Stimulated activated naive B cell treated with anti-CD40 and anti-IgM and Interleukin-4, amounts not matched to agents 10 μg/mL and 1 μg/mL and 100 μg/mL, for 72 hours (primary cell): ENCODE measurements at places on chromosomes 13 and 19.

DNA sequence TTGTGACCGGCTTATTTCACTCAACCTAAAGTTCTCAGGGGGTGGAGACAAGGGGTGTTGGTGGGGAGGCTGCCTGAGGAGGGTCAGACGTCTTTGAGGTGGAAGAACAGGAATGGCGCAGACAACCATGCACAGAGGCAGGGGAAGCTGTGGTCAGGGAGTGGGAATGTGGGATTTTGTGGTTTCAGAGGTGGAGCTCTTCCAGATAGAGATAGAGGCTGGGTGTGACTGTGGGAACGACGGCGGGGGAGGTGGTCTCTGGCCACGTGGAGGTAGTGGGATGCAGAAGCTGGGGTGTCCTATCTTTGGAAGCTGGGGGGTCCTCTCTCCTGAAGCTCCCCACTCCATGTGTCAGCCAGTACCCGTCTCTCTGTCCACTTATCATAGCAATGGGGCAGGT is 7.8 kb upstream of the KLK14 start:
- H3K27ac ChIP-seq: no peak overlapping the region
- peaks cover 23% of the 10 kb centered on the region for H3K36me3 ChIP-seq

- no peaks in the 10 kb centered on the region for H3K4me1 ChIP-seq
- no peak overlapping the region for H3K27ac ChIP-seq
- no peak overlapping the region for H3K4me3 ChIP-seq
- peaks cover 39% of the 10 kb centered on the region for H3K27me3 ChIP-seq
Observed at GRCh38 chr19:42693760-42694350, 46.4 kb downstream of the PSG3 start.

DNA sequence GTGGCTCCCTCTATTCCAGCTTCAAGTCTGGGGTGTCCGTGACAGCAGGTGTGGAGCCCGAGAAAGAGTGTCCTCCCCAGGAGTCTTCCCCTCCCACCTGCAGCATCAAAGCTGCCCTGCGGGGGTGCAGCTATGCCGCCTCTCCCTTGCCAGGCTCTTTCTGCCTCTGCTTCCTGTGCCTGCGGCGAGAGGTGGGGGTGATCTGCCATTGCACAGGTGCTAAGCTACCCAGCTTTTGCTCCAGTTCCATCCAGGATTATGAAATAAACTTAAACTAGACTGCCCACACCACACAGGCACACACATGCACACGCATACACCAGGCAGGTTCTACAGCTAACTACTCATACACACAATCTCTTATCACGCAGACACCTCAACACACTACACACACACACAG is 104.7 kb upstream of the CLDN10 start:
- H3K27ac ChIP-seq: no peak overlapping the region
- H3K27me3 ChIP-seq: peaks cover 10% of the 10 kb centered on the region
- no peak overlapping the region for H3K4me3 ChIP-seq
- no peaks in the 10 kb centered on the region for H3K36me3 ChIP-seq
- no peak for DNase-seq
- H3K4me1 ChIP-seq: no peaks in the 10 kb centered on the region

DNA sequence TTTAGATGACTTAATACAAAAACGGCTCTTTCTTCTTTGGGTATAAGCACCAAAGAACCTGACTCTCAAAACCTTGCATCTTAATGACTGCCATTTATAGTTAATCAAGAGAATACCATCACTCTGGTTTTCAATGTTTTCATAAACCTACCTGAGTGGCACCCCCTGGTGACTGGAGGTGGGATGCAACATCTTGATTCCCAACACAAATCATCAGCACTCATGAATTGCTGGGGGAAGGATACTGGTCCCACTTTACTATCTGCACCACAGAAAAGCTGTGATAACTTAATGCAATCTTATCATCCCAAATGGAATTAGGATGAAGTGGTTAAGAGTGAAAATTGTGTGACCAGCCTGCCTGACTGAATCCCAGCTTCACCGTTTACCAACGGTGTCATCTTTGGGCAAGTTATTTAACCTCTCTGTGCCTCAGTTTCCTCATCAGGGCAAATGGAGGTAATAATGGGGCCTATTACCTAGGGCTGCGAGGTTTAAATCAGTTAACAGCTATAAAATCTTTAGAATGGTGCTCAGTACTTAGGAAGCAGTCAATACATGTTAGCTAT is 366.4 kb downstream of the KLF12 start:
- H3K4me3 ChIP-seq: no peak overlapping the region
- H3K27ac ChIP-seq: peak overlapping the region; percentile 88
- no peaks in the 10 kb centered on the region for H3K27me3 ChIP-seq
- H3K4me1 ChIP-seq: peaks cover 47% of the 10 kb centered on the region
- peaks cover 24% of the 10 kb centered on the region for H3K36me3 ChIP-seq

- no peaks in the 10 kb centered on the region for H3K4me1 ChIP-seq
- H3K36me3 ChIP-seq: no peaks in the 10 kb centered on the region
- H3K27me3 ChIP-seq: no peaks in the 10 kb centered on the region
- no peak overlapping the region for H3K4me3 ChIP-seq
- DNase-seq: no peak
- no peak overlapping the region for H3K27ac ChIP-seq
Observed at GRCh38 chr13:107124129-107124718, 556.3 kb upstream of the ARGLU1 start.

DNA sequence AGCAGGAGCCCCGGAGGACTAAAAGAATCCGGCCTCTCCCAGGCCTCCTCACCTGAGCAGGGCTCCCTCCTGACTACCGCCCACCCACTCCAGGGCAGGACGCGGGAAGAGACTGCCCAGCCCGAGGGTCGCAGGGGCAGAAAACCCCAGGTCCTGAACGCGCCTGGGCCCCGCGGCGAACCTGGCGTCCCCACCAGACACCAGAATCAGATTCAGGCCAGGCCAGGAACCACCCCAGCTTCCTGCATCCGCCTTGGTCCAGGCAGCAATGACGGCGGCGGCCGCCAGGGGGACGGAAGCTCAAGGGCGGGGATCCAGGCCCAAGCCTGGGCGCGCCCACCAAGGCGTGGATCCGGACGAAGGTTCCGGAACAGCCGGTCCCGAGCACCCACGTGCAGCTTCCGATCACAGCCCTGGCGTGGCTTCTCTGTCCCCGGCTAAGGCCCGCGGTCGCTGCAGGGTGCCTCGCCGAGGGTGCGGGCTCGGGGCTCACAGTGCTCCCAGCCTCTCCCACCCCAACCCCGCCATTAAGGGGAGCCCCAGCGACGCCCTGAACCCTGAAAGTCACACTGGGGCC is 3.6 kb downstream of the LGALS7 start:
- peak overlapping the region; percentile 83 for H3K4me3 ChIP-seq
- no peaks in the 10 kb centered on the region for H3K27me3 ChIP-seq
- H3K27ac ChIP-seq: peak overlapping the region; percentile 90
- no peaks in the 10 kb centered on the region for H3K36me3 ChIP-seq
- peaks cover 4% of the 10 kb centered on the region for H3K4me1 ChIP-seq
- peak; percentile 84 for DNase-seq

DNA sequence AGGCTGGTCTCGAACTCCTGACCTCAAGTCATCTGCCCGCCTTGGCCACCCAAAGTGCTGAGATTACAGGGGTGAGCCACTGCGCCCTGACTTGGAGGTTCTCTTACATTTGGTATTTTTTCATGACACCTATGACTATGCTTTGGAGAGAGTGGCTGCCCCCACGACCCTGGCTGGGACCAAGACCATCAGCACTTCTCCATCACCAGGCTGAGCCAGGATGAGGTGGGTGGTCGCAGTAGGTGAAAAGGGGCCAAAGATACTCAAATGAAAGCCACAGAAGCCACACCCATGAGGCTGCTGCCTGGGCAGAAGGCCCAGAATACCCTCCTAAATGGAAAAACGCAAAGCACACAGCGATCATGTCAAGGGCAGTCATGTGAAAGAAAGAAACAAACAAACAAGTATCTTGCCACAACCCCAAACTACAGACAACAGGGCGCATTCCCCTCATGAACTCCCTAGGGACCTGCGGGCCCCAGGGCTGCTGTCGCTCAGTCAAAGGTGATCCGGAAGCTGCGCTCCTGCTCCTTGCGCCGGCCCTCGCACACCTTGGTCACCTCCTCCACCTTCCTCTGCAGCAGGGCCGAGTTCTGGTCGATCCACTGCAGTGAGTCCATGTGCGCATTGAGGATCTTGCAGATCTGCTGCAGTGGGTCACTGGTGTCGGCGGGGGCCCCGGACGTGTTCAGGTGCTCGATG is 11.2 kb upstream of the IL4I1 start:
- peak overlapping the region; percentile 50 for H3K4me3 ChIP-seq
- no peaks in the 10 kb centered on the region for H3K27me3 ChIP-seq
- H3K27ac ChIP-seq: peak overlapping the region; percentile 94
- DNase-seq: no peak
- peaks cover 69% of the 10 kb centered on the region for H3K36me3 ChIP-seq

GRCh38 chr13:93216122-93216521 is 10.5 kb upstream of the GPC6 start:
- no peaks in the 10 kb centered on the region for H3K27me3 ChIP-seq
- no peaks in the 10 kb centered on the region for H3K36me3 ChIP-seq
- no peaks in the 10 kb centered on the region for H3K4me1 ChIP-seq
- no peak overlapping the region for H3K4me3 ChIP-seq
- no peak for DNase-seq
- H3K27ac ChIP-seq: no peak overlapping the region

DNA sequence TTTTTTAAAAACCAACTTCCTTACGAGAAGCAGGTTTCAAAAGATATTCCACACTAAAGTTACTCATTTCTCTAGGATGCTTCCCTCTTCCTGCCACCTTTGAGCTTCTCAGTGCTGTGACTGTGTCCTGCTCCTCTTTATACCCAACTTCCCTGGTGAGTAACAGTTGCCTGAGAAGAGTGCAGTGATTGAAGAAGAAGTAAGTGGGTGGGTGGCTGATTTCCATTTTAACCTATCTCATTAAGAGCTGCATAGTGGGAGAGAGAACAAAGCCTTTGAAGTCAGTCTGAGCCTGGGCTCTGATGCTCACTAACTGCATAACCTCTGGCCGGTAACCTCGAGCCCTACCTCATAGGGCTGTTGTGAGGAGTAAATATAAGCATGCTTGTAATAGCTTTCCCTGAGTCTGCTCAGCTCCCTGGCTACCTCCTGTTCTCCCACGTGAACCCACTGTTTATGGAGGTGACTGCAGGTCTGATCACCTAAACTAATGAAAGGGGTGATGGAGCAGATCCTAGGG is 977.3 kb downstream of the UQCRFS1 start:
- no peaks in the 10 kb centered on the region for H3K4me1 ChIP-seq
- no peaks in the 10 kb centered on the region for H3K36me3 ChIP-seq
- H3K27me3 ChIP-seq: peaks cover 12% of the 10 kb centered on the region
- H3K27ac ChIP-seq: no peak overlapping the region

DNA sequence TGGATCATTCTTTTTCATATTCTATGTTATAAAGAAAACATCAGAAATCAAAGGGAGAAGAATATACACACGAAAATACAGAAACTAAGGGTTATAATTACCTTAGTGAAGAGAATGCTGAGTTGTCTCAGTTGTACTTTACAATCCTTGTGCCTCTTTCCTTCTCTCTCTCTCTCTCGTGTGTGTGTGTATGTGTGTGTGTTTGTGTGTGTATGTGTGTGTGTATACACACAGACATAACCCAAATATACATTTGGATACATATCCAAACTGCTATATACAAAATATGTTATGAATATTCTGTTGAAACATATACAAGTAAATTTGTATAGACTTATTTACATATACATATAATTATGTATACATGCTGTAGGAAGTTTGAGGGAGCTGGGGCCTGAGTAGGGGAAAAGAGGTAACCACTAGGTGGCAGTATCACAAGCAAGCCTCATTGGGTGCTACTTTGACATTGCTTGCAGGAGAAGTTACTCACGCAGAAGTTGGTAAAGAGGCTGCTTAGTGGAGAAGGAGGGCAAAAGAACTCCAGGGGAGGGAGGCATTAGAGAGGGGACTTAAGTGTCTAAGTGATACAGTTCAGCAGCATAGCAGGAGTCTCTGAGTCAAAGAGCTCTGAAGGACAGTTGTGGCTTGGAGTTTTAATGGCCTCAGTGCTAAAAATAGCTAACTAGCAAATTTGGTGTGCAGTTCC is 465.1 kb upstream of the PCDH20 start:
- DNase-seq: no peak
- H3K4me3 ChIP-seq: no peak overlapping the region
- no peaks in the 10 kb centered on the region for H3K36me3 ChIP-seq
- no peak overlapping the region for H3K27ac ChIP-seq

- H3K4me3 ChIP-seq: no peak overlapping the region
- no peaks in the 10 kb centered on the region for H3K27me3 ChIP-seq
- peaks cover 28% of the 10 kb centered on the region for H3K36me3 ChIP-seq
- peaks cover 8% of the 10 kb centered on the region for H3K4me1 ChIP-seq
Observed at GRCh38 chr19:646779-647565, 7.3 kb downstream of the FGF22 start.
